ENCODE measurements at places on chromosomes 2 and 18.

GRCh38 chr18:55585065-55585919 lies 2.7 kb downstream of the TCF4 start:
- no peak for DNase-seq

DNA sequence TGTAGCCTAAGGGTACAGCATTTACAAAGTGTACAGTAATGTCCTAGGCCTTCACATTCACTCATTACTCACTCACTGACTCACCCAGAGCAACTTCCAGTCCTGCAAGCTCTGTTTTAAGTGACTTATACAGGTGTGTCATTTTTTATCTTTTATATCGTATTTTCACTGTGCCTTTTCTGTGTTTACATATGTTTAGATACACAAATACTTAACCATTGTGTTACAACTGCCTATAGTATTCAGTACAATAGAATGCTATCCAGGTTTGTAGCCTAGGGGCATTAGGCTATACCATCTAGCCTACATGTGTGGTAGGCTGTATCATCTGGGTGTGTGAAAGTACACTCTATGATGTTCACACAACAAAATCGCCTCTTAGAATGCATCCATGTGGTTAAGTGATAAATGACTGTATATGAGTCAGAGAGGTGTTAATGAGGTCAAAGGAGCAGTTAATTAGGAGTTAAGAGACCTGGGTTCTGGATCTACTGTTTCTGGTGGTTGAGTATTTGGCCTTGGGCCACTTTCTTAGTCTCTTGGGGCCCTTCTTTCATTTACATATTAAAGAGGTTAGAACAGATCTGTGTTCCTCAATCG lies 149.1 kb downstream of the GREB1L start:
- DNase-seq = peak; percentile 76

GRCh38 chr2:100986157-100986556 lies 15.9 kb upstream of the RPL31 start:
- no peak for DNase-seq

GRCh38 chr2:62089658-62090057 lies 106.3 kb upstream of the B3GNT2 start:
- DNase-seq = no peak

GRCh38 chr2:227813562-227814353 lies at the start of gene CCL20:
CCL20 (plus strand) TSS chr2:227813842; CDS start chr2:227813912, 70 bp downstream.
- no peak for DNase-seq

- no peak for DNase-seq
Observed at GRCh38 chr2:11239666-11240462, 84.6 kb downstream of the SLC66A3 start.

GRCh38 chr2:9818097-9818496 lies 25.2 kb upstream of the TAF1B start:
- DNase-seq = no peak

GRCh38 chr2:62325398-62325797 lies 129.5 kb downstream of the B3GNT2 start:
- DNase-seq = no peak

DNA sequence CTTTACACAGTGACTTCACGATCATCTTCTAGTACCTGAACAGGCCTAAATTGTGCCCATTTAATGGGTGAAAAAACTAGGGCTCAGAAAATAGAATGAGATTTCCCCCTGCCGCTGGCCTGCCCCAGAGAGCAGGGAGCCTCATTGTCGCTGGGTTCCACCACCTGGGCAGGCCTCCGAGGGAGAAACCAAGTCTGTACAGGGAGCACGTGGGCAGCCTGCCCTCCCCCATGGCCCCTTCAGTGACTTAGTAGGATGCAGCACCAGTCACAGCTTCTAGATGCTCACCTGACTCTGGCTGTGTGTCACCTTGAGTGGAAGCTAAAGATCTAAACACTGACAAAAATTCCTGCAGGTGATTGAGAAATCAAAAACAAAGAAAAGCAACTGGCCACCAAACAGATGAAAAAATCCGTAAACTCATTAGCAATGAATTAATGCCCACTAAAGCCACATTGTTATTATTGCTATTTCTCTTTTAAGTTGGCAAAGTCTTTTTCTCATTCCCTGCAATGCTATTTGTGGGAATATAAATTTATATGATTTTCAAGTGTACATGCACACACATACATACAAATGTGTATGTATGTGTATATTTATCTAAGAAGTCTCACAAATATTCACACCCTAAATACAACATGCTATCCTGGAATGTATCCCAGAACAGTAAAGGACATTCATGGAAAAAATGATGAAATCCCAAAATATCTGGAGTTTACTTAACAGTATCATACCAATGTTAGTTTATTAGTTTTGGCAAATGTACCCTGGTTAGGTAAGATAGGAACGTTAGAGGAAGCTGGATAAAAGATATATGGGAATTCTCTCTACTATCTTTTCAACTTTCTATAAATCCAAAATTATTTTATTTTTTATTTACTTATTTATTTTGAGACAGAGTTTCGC lies 18.7 kb upstream of the ASPRV1 start:
- no peak for DNase-seq

DNA sequence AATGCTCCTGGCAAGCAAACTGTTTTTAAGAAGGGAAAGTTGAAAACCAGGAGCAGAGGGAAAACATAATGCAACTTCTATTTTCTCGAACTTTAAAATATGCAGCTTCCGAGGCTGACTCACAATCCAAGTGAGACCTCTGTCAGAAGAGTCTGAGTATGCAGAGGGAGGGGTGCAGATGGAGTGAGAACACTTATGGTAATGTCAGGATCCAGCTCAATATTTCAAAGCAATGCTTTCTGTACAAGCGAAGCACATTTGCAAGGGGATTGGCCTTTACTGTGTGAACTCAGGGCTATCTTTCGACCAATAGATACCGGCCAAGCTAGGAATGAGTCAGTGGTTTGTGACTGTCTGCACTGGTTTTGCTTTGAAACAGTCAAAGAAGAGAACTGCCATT lies 242.7 kb downstream of the CNTNAP5 start:
- no peak for DNase-seq

- DNase-seq = peak; percentile 24
Observed at GRCh38 chr18:9708057-9708433, at the start of gene RAB31. RAB31 (plus strand) TSS chr18:9708301; CDS start chr18:9708406, 105 bp downstream.

- peak; percentile 56 for DNase-seq
Observed at GRCh38 chr2:45263147-45263546, 253.9 kb upstream of the SIX2 start.

GRCh38 chr2:215914054-215914776 lies 99.1 kb downstream of the MREG start:
- no peak for DNase-seq

- no peak for DNase-seq
Observed at GRCh38 chr2:36889795-36890194, 76.5 kb downstream of the STRN start.

- no peak for DNase-seq
Observed at GRCh38 chr2:218331745-218332144, 24.9 kb upstream of the CATIP start.

GRCh38 chr2:99706735-99707134 lies 216.9 kb upstream of the REV1 start:
- DNase-seq = no peak

GRCh38 chr2:8567469-8568260 lies 114.2 kb upstream of the ID2 start:
- DNase-seq = peak; percentile 51

DNA sequence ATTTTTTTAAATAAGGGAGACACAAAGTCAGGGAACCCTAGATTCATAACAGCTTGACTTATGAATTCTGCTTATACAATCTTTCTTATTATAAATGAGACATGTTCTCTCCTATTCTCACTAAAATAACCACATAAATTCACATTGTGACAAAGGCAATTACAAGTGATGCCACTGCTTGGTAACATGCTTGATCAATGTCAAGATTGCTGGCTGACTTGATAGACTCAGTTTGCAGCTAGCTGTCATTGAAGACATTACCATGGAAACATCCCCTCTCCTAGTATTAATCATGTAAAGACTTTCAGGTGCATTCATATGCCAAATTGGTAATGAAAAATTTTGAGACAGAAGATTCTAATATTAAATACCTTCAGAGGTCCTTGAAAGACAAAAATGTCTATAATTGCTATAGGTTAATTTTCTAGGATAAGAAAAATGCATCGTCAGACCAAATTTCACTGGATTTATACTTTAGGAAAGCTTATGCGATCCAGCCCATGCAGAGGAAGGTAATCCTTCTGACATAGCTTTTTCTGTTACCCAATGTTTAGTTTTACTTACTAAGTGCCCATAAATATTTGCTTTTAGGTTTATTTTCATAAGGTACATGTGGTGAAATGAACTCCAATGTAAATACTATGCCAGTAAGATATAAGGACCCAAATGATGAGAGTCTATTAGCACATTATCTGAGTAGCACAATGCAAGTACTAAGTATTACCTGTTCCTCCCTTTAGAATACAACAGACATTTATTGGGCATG lies 32.6 kb upstream of the ENOSF1 start:
- no peak for DNase-seq

- no peak for DNase-seq
Observed at GRCh38 chr2:113112441-113112840, 15.0 kb upstream of the IL1RN start.

- DNase-seq = no peak
Observed at GRCh38 chr2:167869200-167869599, 378.2 kb downstream of the STK39 start.

DNA sequence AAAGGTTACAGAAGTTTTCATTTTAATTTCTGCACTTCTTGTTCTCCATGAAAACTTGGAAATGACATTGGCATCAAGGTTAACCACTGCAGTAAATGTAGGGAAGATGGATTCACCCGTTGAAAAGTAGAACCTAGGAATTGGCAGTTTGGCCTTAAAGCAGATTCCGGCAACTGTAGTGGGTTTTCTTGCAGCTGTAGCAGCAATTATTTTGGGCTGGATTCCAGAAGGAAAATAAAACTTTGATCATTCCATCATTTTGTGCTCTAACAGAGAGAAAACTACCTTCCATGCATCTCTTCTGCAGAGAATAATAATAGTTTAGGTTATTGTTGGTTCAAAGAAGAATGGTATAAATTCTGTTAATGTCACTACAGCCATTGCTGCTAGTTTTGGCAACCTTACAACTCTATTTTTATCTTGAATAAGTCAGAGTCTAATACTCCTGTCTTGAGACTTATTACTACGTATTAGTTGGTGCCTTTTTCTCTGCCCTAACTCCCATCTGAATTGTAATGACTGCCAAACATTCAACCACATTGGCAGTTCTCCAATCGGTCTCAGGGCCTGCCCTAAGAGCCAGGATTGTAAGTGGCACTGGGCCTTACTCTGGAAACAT lies 178.1 kb upstream of the PIEZO2 start:
- DNase-seq = no peak

Measured in NCI-H2081 (cell line).